H9 (cell line): ENCODE measurements at places on chromosomes 12 and 14. TPM values are rescaled to one million over a fixed set of nuclear protein-coding genes. Genes with fewer than 3 reads are reported as not detected.

Gene GNB3
- total RNA-seq = 17.3 and 20.0 TPM in 2 replicates

Gene UNG
- total RNA-seq = 188 and 195 TPM in 2 replicates

Gene STAB2
- 0.02 TPM in 1 of 2 replicates, not detected in the other for total RNA-seq

Gene SCN8A
- total RNA-seq = 13.7 and 15.2 TPM in 2 replicates

Gene SCNN1A
- 104 and 111 TPM in 2 replicates for total RNA-seq

Gene IKZF4
- total RNA-seq = 13.0 and 13.9 TPM in 2 replicates

Gene OAS1
- total RNA-seq = 0.20 TPM in 1 of 2 replicates, not detected in the other

- no peaks in the 10 kb centered on the region for H3K4me1 ChIP-seq
- H3K27ac ChIP-seq = no peak overlapping the region
- no peaks in the 10 kb centered on the region for H3K27me3 ChIP-seq
- no peak for DNase-seq
These were observed 227.4 kb downstream of the TMEM132D start for GRCh38 chr12:129676411-129676810.

- no peaks in the 10 kb centered on the region for H3K27me3 ChIP-seq
- DNase-seq = no peak
- no peak overlapping the region for H3K27ac ChIP-seq
These were observed 85.6 kb downstream of the SMOC1 start for GRCh38 chr14:69964841-69965240.

DNA sequence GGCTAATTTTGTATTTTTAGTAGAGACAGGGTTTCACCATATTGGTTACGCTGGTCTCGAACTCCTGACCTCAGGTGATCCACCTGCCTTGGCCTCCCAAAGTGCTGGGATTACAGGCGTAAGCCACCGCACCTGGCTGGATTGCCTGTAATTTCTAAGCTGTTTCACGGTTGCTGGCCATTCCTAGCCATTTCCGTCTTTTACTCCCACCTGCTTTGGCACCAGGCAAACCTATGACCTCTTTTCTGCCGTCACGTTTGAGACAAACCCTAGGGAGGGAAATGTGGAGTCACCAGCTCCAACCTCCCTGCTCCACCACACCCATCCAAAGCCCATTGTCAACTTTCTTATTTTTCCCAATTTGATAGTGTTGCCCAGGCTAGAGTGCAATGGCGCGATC, 1.2 kb downstream of the GPR132 start:
- no peak for DNase-seq
- H3K4me1 ChIP-seq = no peaks in the 10 kb centered on the region
- no peak overlapping the region for H3K27ac ChIP-seq
- no peaks in the 10 kb centered on the region for H3K27me3 ChIP-seq
- H3K4me3 ChIP-seq = no peak overlapping the region

GRCh38 chr12:64461634-64462414, 9.9 kb downstream of the TBK1 start:
- H3K36me3 ChIP-seq = peaks cover 63% of the 10 kb centered on the region
- no peak overlapping the region for H3K27ac ChIP-seq
- DNase-seq = no peak
- no peak overlapping the region for H3K4me3 ChIP-seq

- peak overlapping the region; percentile 69 for H3K4me3 ChIP-seq
- no peaks in the 10 kb centered on the region for H3K36me3 ChIP-seq
- no peaks in the 10 kb centered on the region for H3K4me1 ChIP-seq
- no peaks in the 10 kb centered on the region for H3K27me3 ChIP-seq
- DNase-seq = peak; percentile 38
- no peak overlapping the region for H3K27ac ChIP-seq
These were observed 335.1 kb downstream of the DUSP6 start for GRCh38 chr12:89016970-89017778.

- no peak overlapping the region for H3K27ac ChIP-seq
- no peaks in the 10 kb centered on the region for H3K36me3 ChIP-seq
- no peaks in the 10 kb centered on the region for H3K27me3 ChIP-seq
These were observed 589.3 kb upstream of the TMEM132C start for GRCh38 chr12:127677537-127678131.

GRCh38 chr12:117344716-117345115, 16.7 kb downstream of the NOS1 start:
- H3K4me3 ChIP-seq = no peak overlapping the region
- H3K27ac ChIP-seq = no peak overlapping the region
- no peaks in the 10 kb centered on the region for H3K4me1 ChIP-seq
- no peaks in the 10 kb centered on the region for H3K27me3 ChIP-seq

GRCh38 chr12:64525461-64526160, 73.7 kb downstream of the TBK1 start:
- H3K4me1 ChIP-seq = peaks cover 9% of the 10 kb centered on the region
- no peak for DNase-seq
- H3K27ac ChIP-seq = no peak overlapping the region
- no peaks in the 10 kb centered on the region for H3K27me3 ChIP-seq
- no peaks in the 10 kb centered on the region for H3K36me3 ChIP-seq

- no peak for DNase-seq
- no peak overlapping the region for H3K27ac ChIP-seq
- peak overlapping the region; percentile 38; the same call in 1 of the 3 replicates for H3K4me3 ChIP-seq
- H3K27me3 ChIP-seq = no peaks in the 10 kb centered on the region
- H3K4me1 ChIP-seq = peaks cover 5% of the 10 kb centered on the region; the same call in 1 of the 2 replicates
- H3K36me3 ChIP-seq = peaks cover 13% of the 10 kb centered on the region
These were observed 46.9 kb downstream of the CHGA start for GRCh38 chr14:92969871-92970270.

DNA sequence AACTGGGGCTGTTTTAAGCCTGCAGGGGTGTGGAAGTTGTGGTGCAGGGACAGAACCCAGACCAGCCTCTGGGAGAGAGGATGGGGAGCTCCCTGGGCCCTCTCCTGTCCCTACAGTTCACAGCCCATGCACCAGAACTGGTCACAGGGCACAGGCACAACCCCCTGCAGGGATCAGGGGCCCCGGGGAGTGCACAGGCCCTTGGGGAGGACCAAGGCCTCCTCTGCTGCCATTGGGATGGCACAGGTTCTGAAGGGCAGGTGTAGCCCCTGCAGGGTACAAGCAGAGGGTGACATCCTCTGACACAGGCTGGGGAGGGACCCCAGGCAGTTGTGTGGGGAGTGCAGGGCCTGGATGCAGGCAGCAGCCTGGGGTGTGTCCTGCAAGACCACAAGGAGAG, 66.4 kb upstream of the SFSWAP start:
- no peaks in the 10 kb centered on the region for H3K27me3 ChIP-seq
- no peak overlapping the region for H3K4me3 ChIP-seq
- peaks cover 5% of the 10 kb centered on the region; the same call in 1 of the 2 replicates for H3K4me1 ChIP-seq
- no peak for DNase-seq
- no peak overlapping the region for H3K27ac ChIP-seq

GRCh38 chr12:109464642-109465351, 12.3 kb downstream of the KCTD10 start:
- peaks cover 32% of the 10 kb centered on the region for H3K4me1 ChIP-seq
- peaks cover 17% of the 10 kb centered on the region; the same call in 2 of the 3 replicates for H3K36me3 ChIP-seq
- no peak overlapping the region for H3K4me3 ChIP-seq
- no peak overlapping the region for H3K27ac ChIP-seq
- H3K27me3 ChIP-seq = no peaks in the 10 kb centered on the region

DNA sequence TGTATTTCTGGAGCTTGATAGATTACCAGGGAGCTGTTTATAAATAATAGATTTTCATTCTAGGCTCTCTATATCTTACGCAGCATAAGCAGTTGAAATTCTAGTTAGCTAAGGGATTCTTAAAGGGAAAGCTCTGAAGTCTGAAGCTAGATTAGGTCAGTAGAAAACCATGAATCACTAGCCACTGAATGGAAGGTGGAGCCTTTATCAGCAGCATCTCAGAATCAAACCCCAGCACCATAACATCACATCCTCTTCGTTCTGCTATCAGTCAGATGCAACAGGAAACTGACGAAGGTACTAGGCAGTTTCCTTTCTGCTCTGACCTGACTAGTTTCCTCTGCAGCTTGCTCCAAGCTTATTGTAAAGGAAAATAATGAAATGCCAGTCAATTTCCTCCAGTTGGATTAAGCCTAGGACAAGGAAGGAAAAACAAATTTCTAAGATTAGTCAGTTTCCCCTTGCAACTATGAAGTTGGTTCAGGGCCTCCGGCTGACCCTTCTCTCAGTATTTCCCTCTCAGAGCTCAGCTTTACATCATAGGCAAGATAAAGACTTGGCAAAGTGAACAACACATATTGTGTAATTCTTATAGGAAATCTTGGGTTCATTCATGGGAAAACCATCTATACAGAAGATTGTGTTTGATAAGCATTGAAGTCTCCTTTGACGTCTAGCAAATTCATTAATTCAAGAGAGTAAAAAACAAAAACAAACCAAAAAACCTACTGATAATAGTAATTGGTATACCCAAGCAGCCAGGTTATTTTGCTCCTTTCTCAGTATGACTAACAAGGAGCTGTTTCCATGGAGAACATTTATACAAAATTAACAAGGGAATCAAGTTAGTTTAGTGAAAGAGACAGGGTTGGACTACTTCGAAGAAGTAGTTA, 43.4 kb upstream of the CFAP54 start:
- H3K4me3 ChIP-seq = no peak overlapping the region
- H3K27me3 ChIP-seq = no peaks in the 10 kb centered on the region
- no peak for DNase-seq
- no peaks in the 10 kb centered on the region for H3K4me1 ChIP-seq

DNA sequence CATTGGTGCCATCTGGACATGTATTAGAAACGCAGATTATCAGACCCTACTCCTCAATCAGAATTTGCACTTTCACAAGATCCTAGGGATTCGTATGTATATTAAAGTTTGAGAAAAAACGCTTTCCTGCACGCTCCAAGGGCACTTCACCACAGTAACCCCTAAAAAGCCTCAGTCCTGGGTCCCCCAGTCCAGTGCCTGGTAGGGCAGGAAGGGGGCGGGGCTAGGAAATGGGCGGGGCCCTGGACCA, 369 bp downstream of the DEPDC4 start:
- no peaks in the 10 kb centered on the region; the same call in 1 of the 2 replicates for H3K36me3 ChIP-seq
- H3K27ac ChIP-seq = peak overlapping the region; percentile 59
- H3K4me3 ChIP-seq = peak overlapping the region; percentile 99

- no peak for DNase-seq
- no peaks in the 10 kb centered on the region for H3K27me3 ChIP-seq
- H3K4me1 ChIP-seq = no peaks in the 10 kb centered on the region
- peaks cover 10% of the 10 kb centered on the region for H3K36me3 ChIP-seq
- H3K27ac ChIP-seq = no peak overlapping the region
- no peak overlapping the region for H3K4me3 ChIP-seq
These were observed 124.3 kb downstream of the FBXL14 start for GRCh38 chr12:1470051-1470450.
